Mesothelial cell of epicardium (in vitro differentiated cells): ENCODE measurements at places on chromosomes 4 and X.

GRCh38 chr4:168441412-168441811 is 38.9 kb downstream of the DDX60L start:
- DNase-seq, result no peak

DNA sequence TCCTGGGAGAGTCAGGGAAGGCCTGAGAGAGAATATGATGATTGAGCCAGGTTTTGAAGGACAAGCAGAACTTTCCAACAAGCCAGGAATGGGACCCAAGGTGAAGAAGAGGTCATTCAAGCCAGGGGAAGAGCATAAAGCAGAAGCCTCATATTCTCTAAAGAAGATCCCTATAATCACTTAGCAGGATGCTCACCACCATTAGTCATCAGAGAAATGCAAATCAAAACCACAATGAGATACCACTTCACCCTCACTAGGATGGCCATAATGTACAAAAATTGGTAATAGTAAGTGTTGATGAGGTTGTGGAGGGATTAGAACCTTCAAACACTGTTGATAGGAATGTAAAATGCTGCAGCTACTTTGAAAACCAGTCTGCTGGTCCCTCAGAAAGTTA is 20.5 kb upstream of the SUPT20HL1 start:
- no peak for DNase-seq

DNA sequence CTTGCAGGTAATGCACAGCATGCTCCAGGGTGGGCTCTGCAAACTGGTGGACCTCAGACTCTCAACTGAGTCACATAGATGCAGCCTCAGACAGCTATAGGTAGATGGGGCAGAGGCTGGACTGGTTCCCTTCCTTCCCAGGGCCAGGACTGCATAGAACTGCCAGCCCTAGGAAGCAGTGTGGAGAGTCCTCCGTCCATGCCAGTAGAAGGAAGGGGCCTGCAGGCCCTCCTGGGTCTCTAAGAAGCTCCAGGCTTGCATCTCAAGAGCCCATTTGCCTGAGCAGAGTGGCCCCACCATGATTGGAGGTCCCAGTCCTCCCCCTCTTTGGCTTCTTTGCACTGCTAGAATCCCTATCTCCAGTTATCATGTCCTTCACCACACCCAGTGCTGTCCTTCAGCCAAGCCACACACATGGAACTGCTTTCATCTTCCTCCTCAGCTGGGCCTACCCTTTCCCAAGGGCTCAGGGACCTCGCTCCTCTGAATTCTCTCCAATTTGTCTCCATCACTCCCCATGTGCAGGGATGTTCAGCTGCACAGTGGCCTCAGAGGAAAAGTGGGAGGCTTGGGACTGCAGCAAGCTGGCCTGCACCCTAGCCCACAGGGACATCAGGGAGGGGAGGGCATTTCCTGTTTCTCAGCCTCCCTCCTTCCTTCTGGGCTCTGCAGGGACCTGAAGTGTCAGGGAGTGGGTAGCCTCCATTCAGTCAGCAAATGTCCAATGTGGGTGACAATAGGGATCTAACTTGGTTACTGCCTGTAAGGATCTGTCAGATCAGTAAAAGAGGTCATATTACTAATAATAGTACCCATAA is 146.0 kb downstream of the PJA1 start:
- no peak for DNase-seq

DNA sequence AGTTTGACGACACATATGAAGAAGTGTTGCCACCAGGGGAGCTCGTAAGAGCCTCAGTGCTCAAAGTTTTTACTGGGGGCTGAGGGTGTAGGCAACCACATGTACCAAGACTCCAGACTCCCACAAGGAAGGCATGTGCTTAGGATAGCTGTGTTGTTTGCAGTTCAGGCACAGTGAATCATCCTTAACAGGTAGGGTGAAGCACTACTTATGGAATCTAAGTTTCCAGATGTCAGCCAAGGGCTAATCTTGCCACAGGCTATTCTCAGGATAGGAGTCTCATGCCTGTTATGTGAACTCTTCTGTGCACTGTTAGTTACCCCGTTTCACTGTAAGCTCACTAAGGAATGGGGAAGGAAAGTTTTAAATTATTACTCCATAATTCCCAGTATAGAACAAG is 202.6 kb downstream of the TMA16 start:
- DNase-seq, result no peak

- no peak for DNase-seq
Observed at GRCh38 chrX:113289503-113289902, 448.9 kb upstream of the AMOT start.

- no peak for DNase-seq
Observed at GRCh38 chr4:76219299-76220055, 5.9 kb upstream of the SCARB2 start.

GRCh38 chr4:133969202-133969848 is 232.3 kb downstream of the PABPC4L start:
- no peak for DNase-seq
